SJSA1 (cell line): ENCODE measurements at places on chromosomes 1 and 21. TPM values are rescaled to one million over a fixed set of nuclear protein-coding genes. Genes with fewer than 3 reads are reported as not detected.

DNA sequence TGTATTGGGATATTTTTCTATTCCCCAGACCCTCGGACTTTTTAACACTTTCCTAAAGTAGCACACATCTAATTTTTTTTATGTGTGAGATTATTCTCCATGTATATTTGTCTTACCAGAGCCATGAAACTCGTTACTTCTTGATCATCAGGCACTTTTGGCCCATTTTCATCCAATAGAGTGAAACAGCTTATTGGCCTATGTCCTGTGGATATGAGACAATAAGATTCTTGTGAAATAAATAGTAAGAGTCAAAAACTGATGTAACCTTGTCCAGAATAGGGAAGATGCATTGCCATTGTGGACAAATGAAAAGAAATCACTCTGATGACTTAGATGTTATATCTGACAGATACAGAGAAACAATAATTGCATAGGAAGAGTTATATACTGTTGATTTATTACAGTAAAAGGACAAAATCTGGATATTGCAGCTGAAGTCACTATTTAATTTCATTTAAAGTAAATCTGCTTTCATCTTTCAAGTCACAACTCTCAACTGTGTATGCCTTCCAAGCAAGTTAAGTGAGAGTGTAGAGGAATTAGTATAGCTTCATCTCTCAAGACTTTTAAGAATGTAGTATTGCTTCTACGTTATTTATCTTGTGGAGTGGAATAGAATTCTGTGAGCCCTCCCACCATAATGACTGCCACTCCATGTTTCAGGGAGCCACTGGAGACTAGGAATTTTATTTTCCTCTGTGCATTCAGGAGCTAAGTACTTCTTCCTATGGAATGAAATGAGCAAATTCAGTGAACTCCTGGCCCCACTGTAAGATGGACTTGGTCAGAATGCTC is 86.9 kb downstream of the ADAMTS1 start:
- DNase-seq, result no peak

Gene ZFP69B
- 2.3 and 4.2 TPM in 2 replicates for total RNA-seq

GRCh38 chr1:100580446-100580845 is 42.5 kb downstream of the GPR88 start:
- DNase-seq, result no peak

Gene PPFIA4
- not detected in 2 replicates for total RNA-seq

- peak; percentile 31 for DNase-seq
These were observed 12.5 kb upstream of the PKP1 start for GRCh38 chr1:201270616-201271390.

DNA sequence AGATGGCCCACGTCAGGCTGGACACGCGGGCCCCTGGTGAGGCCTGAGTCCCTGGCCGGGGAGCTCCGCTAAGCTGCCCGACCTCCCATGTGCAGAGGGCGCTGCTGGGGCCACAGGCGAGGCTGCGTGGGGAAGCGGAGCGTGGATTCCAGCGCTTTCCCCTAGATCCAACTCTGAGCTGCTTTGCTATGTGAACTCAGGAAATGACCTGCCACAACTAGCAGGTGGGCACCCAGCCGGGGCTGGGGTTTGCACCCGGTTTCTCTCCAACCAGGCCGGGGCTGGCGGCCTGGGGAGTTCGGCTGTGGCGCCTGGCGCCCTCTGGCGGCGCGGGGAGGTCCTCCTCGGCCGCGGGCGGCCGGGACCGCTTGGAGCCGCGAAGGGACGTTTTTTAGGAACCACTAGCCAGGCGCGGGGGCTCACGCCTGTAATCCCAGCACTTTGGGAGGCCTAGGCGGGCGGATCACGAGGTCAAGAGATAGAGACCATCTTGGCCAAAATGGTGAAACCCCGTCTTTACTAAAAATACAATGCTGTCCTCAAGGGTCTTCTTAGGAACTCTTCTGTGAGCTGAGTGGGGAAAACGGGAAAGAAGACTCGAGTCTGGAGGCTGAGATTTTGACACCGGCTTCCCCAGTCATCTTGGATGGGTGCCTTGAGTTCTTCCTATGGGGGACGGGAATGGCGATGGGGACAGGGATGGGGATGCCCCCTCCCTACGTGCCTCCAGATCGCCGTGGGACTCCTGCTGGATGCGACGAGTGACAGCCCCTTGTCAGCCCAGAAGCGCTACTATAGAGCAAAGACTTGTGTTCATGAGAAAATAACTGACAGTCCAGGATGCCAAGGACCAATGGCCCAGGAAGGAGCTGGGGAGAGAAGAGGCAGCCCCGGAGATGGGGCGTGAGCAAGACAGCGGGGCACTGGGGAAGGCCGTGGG is 12.6 kb downstream of the PYCR2 start:
- DNase-seq, result peak; percentile 61

DNA sequence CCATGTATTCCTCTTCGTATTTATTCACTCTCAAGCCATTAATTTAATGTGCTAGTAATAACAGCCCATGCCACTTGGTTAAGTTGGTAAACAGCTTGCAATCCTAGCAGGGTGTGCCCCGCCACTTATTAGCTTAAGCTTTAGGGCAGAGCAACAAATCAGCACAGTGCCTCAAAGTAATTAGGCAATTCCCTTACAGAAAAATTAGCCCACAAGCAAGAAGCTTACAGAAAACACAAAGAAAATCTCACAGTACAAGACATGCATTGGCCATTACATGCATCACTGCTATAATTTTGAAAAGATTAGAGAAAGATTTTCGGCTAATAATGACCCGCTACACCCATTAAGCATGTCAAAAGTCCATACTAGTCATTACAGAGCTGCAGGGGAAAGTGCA is 47.6 kb downstream of the TGFB2 start:
- no peak for DNase-seq

DNA sequence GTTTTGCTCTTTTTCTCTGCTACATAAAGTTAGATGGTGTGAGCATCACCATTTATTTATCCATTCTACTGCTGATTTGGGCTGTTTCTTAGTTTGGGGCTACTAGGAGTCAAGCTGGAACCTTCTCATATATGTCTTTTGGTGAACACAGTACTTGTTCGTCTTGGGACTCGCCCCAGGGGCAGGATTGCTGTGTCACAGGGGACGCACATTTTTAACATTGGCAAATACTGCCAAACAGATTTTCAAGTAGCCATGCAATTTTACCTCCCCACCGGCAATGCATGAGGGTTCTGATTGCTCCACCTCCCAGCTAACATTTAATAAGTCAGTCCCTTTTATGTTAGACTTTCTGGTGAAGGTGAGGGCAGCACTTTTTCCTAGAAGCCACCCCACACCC is 7.5 kb upstream of the IFFO2 start:
- DNase-seq, result no peak

Gene FAM89A
- 36.7 and 39.5 TPM in 2 replicates for total RNA-seq

DNA sequence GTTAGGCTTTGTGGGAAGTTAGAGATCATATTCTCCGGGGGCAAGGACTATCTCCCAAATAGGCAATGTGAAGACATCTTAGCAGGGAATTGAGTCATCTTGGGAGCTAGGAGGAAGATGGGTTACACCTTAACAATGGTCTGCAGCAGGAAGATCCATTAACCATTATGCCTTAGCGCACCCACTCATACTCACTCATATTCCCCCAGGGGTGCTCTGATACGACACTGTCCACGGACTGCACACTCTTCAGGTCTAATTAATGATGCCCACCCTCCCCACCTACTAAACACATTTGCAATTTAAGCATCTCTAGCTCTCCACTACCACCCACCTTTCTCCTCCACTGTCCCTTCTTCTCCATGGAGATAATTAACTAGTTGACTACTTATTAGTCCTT is 857 bp upstream of the AK5 start:
- no peak for DNase-seq

Gene LCE1B
- not detected in 2 replicates for total RNA-seq

DNA sequence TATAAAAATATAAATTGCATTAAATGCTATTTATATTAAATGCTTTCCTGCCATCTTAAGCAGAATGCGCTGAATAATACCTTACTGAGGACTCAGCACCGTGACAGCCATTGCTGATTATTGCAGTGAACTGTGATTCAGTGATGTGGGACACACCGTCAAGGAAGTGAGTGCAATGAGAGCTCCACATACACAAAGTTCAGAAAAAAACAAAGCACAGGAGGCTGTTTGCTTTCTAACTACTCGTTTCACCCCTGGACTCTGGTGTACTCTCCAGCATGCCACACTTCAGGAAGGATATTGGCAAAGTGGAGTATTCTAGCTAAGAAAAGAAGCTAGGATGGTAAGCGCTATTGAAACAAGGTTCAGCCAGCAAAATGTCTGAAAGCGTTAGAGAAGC is 57.4 kb upstream of the CXADR start:
- DNase-seq, result no peak

GRCh38 chr1:46039571-46040052 is 92.8 kb downstream of the PIK3R3 start:
- DNase-seq, result no peak

DNA sequence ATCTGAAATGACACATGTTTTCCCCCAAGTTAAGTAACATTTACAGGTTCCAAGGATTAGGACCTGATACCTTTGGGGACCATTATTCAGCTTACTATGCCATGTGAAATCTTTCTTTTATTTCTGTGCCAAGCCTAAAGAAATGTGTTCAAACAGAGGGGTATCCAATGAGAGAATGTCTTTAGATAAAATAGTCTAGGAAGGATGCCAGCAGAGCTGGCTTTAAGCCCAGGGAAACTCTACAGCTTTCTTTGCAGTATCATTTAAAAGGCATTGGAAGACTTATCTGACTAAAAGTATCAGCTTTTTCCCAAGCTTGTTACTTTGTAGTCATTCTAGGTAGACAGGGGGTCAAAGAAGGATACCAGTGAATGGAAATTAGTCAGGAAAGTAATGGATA is 860.4 kb downstream of the PLA2G4A start:
- DNase-seq, result no peak

GRCh38 chr1:99546432-99547416 is 99.2 kb upstream of the PALMD start:
- no peak for DNase-seq

Gene FOXD2
- total RNA-seq, result 10.7 and 12.9 TPM in 2 replicates
